ENCODE measurements at places on chromosomes 13 and 19.

DNA sequence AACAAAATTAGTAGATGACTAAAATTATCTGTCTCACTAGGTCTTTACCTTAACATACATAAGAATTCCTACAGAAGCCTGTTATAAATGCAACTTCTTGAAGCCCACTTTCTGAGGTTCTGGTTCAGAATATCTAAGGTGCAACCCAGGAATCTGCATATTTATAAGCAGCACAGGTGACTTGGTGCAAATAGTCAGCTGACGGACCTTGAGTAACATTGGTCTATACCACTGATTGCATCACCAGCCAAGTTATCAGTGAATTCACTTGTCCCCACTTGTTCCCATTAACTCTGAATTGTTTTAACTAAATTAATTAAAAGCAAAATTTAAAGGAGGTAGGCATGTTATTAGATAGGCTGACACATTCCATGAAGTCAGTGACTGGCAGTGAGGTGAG is 109.9 kb downstream of the FRY start:
- no peak for DNase-seq

GRCh38 chr19:12075538-12076139 is 11.1 kb downstream of the ZNF844 start:
- no peak for DNase-seq

DNA sequence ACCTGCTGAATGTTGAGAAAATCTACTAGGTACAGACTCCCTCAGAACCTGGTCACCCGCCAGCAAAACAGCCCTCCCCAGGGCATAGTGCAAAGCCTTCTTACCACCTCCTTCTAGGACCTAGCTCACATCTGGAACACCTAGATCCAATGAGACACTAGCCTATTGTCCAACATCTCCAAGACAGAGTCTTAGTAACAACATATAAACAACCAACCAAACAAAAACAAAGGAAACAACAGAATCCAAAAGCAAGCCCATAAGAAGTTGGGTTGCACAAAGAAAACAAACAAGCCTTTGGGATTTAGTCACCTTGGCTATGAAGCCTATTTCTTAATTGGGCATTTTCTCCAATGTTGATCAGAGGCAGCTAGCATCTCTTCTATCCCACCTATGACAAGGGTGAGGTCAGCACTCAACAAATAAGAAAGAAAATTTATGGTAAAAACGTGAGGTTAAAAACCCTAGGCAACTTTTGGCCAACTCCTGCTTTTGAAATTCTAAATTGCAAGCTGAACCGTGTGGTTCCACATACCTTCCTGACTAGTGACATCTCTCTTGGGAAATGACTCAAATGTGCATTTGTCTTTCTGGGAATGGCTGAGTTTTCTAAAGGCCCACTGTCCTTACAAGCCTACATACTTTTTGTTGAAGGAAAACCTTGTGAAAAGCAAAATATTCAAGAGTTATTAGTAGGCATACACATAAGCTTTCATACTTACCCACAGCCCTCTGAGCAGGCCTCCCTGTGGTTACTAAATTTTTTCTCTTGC is 66.7 kb downstream of the FAM216B start:
- no peak for DNase-seq

- no peak for DNase-seq
These were observed 9.7 kb downstream of the RASA3 start for GRCh38 chr13:114122591-114123211.

GRCh38 chr19:47573071-47574026 is at the start of gene ZNF541:
Gene ZNF541 (minus strand): TSS chr19:47573148. CDS start chr19:47555856, 17,292 bp downstream.
- DNase-seq, result peak; percentile 70

- DNase-seq, result no peak
These were observed 33.6 kb downstream of the CEBPG start for GRCh38 chr19:33407140-33407551.

DNA sequence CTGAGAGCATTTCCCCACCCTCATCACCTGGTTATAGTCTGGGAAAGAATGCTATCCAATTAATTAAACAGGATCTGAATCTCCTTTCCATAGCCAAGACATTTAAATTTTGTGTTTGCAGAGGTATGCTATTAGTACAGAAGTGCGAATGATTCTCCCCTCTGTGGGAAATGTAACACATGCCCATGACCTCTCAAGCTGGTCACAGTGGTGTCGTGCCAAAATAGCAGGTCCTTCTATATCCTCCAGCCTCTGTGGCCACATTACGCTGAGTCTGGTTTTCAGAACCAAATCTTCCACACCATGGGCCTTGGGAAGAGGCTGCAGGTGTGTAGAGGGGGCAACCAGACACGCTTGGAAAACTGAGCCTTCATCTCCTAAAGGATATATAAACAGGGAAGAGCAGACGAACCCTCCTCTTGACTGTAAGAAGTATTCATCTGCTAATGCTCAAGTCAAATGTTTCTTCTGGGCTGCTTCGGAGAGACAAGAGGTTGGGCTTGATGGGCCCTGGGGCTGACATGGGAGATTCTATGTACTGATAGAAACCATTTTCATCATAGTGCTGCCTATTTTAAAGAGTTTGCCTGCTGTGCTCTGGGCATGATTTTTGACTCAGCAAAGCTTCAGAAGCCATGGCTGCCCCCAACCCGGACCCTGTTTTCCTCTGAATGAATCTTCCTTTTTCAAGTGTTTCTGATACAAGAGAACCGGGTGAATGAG is 197.6 kb downstream of the DNAJC15 start:
- DNase-seq, result no peak

- peak; percentile 22 for DNase-seq
These were observed 955.6 kb downstream of the PCDH17 start for GRCh38 chr13:58587183-58587582.

- peak; percentile 55 for DNase-seq
These were observed 2.5 kb upstream of the GRWD1 start for GRCh38 chr19:48443256-48443655.

GRCh38 chr19:7718668-7719067 is 13.2 kb downstream of the CLEC4G start:
- DNase-seq, result no peak

DNA sequence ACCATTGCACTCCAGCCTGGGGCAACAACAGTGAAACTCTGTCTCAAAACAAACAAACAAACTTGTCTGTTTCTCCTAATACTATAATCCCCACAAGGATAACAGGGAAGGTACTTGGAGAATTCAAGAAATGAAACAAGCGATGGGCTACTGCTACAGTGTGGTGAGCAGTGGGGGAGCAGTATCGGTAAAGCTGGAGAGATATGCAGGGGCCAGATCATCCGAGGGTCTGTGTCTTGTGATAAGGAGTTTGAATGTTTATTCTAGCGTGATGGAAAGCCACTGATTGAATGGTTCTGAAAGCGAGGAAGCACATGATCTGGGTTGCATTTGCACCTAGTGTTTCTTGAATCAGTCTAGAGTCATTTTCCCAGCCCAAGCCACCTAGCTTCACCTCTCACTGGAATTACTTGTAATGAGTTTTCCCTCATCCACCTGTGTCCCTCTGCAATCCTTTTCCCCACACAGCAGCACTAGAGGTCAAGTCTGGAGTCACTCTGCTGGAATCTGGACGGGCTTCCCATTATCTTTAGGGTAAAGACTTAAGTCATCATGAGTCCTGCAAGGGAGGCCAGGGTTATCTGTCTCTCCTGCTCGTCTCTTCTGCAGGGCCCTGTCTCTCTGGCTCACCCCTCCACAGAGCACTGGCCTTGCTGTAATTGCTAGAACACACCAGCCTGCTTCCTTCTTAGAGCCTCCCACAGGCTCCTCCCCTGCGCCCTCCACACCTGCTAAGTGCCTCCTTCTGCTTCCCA is 162.3 kb downstream of the KLF5 start:
- DNase-seq, result no peak

DNA sequence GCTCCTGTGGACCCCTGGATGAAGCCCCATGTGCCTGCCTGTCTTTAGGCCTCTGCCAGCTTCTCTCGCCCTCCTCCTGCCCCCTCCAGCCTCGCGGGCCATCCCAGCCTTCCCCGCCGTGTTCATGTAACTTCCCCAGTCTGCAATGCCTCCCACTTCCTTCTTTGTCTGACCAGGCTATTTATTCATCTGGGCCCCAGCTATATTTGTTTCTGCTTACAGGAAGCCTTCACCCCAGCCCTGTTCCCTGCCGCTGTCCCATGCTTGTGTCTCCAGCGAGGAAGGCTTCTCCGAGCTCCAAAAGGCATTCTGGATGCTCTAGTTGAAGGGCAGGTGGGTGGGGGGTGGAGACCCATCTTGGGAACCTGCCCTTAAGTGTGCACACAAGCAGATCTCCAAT is 7.9 kb upstream of the C3 start:
- peak; percentile 69 for DNase-seq

GRCh38 chr19:49432141-49433073 is 7.2 kb downstream of the GFY start:
- no peak for DNase-seq

DNA sequence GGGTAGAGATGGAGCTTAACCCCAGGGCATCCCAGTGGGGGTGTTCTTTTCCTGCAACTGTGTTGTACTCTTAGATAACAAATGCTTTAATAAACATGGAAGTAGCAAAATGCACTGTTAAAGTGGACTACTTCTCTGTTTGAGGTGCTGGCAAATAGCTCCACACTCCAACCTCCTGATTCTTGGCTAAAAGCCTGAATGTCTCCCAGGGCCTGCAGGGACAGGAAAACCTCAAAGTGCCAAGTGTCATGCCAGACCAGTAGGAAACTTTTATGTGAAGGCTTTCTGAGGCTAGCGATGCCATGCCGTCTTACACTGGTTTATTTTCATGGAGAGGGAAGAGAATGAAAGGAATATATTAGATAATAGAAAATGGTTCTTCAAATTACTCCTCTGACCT is 6.8 kb downstream of the FREM2 start:
- DNase-seq, result no peak

GRCh38 chr13:38483623-38484022 is 134.0 kb downstream of the UFM1 start:
- no peak for DNase-seq

DNA sequence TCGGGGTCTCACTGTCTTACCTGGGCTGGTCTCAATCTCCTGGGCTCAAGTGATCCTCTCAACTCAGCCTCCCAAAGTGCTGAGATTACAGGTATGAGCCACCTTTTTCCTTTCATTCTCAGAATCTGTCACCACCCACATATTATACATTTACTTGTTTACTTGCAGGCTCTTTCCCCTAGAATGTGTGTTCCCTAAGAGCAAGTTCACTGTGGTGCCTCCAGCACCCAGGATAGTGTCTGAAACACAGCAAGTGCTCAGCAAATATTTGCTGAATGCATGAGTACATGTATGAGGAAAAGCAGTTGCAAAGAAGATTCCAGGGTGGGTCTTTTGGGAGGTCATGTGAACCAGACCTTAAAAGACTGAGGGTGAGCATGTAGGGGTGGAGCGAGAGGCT is 96.8 kb downstream of the RGCC start:
- DNase-seq, result no peak

DNA sequence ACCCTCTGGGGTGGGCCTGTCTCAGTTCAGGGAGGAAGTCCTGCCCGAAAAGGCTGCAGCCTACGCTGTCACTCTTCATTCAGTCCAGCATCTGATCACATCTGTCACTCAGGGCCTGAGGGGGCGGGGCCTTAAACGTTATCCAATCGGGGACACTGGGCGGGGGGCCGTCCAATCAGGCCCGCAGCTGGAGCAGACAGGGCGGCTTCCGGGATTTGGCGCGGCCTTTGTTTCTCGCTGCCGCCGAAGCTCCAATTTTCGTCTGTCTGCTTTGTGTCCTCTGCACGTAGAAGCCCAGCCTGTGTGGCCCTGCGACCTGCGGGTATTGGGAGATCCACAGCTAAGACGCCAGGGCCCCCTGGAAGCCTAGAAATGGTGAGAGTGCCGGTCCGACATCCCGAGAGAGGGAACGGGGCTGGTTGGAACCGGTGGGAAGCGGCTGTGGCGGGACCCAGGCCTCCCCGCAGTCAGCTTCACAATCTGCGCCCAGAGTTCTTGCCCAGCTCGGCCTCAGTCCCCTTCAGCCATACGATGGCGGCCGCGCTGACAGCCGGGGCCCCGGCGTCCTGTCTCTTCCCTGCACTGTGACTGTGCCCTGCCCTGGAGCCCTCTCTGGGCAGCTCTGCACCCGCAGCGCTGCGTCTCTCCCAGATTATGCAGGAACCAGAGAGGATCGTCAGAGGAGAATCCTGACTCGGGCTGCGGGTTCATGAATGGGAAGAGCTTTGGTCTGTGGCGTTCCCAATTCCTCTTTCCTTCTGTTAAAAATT is at the start of gene ZNF730:
Gene ZNF730 (plus strand): TSS at position 224 of the 770 bp plus-strand sequence. CDS start 149 bp downstream, at position 373.
- peak; percentile 68 for DNase-seq

DNA sequence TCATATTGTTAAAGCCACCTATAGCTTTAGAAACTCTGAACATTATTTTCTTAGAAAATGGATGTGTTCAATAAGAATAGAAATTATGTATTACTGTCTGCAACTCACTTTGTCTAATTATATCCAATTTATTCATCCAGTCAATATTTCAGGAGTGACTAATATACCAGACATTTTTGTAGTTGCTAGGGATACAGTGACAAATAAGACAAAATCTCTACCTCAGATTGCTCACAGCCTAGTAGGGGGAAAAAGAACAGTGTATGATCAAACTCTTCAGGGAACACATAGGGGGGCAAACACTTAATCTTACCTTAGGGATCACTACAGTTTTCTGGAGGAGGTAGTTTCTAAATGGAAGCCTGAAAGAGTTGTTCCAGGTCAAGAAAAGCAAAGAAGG is 8.6 kb downstream of the BRCA2 start:
- DNase-seq, result no peak

GRCh38 chr13:101139081-101139480 is 277.2 kb downstream of the NALCN start:
- no peak for DNase-seq

DNA sequence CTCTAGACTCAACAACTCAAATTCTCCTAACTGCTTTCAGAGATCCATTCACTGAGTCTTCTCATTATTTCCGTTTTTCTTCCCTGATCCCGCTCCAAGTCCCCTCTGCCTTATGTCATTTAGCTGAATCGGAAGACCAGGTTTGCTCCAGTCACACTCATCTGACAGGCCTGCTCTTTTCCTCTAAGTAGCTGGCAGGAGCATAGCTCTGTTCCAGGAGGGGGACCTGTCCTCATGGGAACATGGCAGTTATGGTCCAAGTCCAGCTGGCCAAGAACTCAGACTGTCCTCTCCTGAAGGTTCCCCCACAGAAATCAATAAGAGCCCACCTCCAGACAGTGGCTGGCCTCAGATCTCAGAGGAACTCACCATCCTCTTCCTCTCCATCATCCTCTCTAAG is 130.9 kb upstream of the SERP2 start:
- no peak for DNase-seq

- no peak for DNase-seq
These were observed 66.7 kb downstream of the SLITRK1 start for GRCh38 chr13:83815598-83815997.

- no peak for DNase-seq
These were observed 72.5 kb upstream of the TMTC4 start for GRCh38 chr13:100746953-100747683.

- no peak for DNase-seq
These were observed 12.4 kb upstream of the SULT2B1 start for GRCh38 chr19:48539503-48540096.
